ENCODE measurements at places on chromosomes 13 and 19.

DNA sequence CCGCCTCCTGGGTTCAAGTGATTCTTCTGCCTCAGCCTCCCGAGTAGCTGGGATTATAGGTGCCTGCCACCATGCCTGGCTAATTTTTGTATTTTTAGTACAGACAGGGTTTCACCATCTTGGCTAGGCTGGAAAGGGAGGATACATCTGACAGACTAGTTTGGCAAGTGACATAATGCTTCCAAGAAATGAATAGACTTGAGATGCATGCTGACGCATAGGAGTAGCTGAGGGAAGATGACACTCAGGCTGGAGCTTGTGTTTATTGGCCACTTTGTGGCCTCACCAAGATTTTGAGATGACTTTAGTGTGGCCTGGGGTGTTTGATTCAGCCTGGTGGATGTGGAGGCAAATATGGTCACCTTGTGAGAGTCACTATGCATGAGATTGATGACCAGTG, 4.0 kb downstream of the ZNF586 start:
- DNase-seq, result no peak

DNA sequence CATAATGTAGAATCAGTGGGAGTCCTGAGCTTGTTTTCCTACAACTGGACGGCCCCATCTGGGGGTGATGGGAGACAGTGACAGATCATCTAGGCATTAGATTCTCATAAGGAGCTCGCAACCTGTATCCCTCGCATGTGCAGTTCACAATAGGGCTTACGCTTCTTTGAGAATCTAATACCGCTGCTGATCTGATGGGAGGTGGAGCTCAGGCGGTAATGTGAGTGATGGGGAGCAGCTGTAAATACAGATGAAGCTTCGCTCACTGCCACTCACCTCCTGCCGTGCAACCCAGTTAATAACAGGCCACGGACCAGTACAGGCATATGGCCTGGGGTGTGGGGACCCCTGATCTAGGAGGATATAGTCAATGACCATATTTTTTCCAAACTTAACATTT, 38.8 kb downstream of the RCBTB1 start:
- DNase-seq, result no peak

DNA sequence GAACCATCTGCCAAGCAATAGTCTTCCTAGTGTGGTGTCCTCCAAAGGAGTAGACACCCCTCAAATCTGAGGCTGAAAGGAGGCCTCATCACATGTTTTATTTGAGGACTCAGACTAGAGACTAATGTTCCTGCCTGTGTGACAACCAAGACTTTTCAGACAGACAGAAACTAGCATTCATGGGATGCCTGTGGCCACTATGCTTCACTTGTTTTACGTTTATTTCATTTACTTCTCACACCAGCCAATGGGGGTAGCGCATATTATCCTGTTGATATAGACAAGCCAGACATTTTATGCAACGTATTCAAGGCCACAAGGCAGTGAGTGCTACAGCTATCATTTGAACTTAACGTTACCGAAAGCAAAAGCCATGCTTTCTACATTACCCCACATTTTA, 391.7 kb upstream of the HTR2A start:
- DNase-seq, result no peak

DNA sequence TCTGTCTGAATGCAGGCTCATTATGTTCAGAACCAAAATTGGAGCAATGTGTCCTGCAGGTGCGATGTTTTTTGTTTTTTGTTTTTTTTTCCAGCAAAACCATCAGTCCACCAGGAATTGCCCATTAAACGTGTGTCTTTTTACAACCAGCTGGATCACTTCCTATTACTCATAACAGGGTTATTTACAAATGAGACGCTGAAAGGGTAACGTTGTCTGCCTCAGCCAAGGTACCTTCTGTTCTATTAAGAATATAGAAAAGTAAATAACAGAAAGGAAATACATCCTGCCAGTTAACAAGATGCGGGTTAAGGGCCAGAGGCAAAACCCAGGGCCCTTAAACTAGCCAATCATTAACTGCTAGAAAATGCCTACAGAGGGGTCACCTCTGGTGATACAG, 590.4 kb downstream of the TBC1D4 start:
- no peak for DNase-seq

DNA sequence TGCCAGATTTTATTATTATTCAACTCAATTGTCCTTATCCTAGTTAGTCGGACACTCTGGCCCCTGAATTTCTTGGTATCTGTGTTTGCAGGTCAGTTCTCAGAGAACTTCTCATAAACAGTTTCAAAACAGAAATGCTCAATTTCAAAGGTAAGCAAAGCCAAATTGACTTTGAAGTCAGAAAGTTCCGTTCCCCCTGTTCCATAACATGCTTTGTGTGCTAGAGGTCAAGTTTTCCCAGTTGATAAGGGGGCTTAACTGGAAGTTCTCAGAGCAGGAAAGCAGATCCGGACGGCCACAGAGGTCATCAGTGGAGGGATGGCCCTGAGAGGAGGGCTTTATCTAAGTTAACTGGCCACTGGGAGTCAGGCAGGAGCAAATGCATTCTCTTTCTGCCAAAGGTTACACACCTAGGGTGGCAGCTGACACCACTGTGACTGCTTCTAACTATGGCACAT, 417.2 kb downstream of the COG6 start:
- DNase-seq, result no peak

DNA sequence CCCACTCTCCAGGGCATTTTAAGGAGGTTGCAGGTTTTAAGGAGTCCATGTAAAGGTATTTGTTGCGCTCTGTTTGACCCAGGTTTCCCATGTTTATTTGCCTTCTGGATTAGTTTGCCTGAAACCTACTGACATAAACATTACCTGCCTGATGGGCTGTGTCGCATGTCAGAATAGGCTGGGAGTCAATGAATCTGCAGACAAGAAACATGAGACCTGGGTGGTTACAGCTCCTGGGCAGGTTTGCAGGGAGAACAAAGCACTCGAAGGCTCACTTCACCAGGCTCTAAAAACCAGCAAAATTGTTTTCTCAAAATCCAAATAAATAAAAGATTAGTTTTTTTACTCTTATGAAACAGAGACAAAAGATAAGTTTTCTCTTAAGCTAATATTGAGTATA, 114.4 kb upstream of the SERTM1 start:
- no peak for DNase-seq

- DNase-seq, result peak; percentile 52
Measured at GRCh38 chr13:81017513-81018152, 676.7 kb upstream of the SPRY2 start.

DNA sequence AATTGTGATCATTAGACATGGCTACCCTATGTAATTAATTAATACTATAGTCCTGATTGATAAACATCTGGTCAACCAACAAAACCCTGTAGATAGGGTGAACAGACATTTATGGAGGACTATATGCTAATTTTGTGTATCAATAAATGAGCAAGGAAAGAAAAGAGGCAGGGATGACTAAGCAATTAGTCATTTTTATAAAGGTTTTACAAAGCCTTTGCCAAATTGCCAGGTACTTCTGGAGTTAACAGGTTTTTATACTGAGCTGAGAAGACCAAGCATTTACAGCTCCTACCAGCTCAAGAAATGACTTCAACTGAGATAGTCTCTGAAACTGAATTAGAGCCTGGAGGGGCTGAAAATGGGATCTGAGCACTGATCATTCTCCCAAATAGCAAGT, 186.8 kb upstream of the PRR20A start:
- no peak for DNase-seq

DNA sequence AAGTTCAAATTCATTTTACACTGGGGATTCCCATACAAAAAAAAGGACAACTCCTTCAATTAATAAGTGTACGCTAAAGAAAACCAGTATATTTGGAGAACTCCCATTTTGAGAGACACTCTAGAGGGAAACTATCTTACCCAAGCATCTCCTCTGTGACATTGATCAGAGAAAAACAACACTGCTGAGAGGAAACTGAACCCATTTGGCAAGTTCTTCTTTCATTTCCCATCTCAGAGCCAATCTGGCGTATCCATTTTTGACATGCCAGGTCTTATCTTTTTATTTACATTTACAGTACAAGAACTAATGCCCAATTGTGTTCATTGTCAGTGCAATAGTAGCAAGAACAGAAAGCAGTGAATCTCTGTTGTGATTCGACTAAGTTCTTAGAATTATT, 30.1 kb downstream of the LIG4 start:
- no peak for DNase-seq

DNA sequence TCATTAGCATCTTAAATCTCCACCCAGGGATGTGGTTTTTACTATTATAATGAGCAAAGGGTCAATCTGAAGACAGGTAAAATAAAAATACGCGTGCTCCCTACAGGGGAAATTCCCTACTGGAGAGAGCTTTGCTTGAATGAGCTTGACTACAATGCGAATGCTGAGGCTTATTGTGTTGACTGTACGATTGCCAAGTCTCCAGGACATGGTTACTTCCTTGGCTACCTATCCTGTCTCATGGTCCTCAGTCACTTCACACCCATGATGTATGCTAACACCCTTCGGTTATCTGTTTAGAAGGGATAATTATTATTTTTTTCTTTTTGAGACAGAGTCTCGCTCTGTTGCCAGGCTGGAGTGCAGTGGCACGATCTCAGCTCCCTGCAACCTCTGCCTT, 61.7 kb downstream of the ZNF627 start:
- no peak for DNase-seq

GRCh38 chr13:72462166-72462565, 265.3 kb downstream of the MZT1 start:
- no peak for DNase-seq

- no peak for DNase-seq
Measured at GRCh38 chr13:113862931-113863523, 849 bp downstream of the GAS6 start.

GRCh38 chr13:37953696-37954095, 84.1 kb upstream of the TRPC4 start:
- no peak for DNase-seq

DNA sequence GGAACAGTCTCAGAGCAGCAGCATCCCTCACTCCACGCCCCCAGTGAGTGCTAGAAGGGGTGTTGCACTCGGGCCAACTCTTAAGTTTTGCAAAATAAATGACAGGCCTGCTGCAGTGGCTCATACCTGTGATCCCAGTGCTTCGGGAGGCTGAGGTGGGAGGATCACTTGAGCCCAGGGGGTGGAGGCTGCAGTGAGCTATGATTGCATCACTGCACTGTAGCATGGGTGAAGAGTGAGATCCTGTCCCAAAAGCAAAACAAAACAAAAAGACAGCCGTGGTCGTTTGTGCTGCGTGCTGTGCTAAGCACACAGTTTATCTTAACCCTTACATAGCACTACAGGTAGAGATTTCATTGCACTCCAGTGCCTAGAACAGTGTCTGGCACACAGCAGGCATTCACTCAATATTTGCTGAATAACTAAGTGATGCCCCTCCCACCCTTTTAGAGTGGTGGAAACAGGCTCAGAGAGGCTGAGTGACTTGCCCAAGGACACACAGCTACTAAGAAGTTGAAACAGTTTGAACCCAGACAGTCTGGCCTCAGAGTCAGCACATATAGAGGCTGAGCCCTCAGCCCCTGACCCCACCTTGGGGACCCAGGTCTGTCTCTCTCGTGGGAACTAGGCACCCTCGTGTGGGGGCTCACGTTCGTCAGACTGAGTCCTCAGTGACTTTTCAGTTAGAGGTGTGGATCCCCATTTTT, 18.3 kb downstream of the KCNC3 start:
- no peak for DNase-seq

All from SW 1271 (cell line).